ENCODE measurements at places on chromosomes 16 and 17.
A peak's percentile ranks its signal among the peaks of the same experiment; 100 is the strongest.

- no peak for DNase-seq
Observed at GRCh38 chr17:31256936-31257335, 40.1 kb downstream of the OMG start.

GRCh38 chr16:85491058-85491771, 121.9 kb upstream of the GSE1 start:
- peak; percentile 31 for DNase-seq

- peak; percentile 89 for DNase-seq
Observed at GRCh38 chr16:57084257-57084770, 8.1 kb upstream of the CPNE2 start.

DNA sequence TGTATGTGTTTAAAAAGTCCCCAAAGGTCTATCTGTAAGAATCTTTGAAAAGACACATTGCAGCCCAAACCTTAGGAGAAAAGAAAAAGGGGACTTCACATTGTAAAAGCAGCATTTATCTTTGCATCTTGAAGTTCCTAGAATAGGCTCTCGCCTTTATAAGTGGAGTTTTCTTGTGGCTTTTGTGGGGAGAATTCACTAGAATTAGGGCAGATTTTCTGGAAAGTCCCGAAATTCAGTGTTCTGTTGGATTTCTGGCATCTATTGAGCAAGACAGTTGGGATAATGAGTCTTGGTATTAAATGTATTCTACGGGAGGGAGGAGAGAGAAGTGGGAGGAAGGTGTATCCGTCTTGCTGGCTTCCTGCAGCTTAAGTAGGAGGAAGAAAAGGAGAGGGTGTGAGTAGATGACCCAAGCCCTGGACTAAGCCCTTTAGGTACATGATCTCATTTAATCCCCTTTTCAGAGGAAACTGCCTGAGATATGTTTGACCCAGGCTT, 62.6 kb downstream of the PRKCA start:
- peak; percentile 34 for DNase-seq

GRCh38 chr16:11372829-11373306, 27.6 kb downstream of the RMI2 start:
- DNase-seq = no peak

DNA sequence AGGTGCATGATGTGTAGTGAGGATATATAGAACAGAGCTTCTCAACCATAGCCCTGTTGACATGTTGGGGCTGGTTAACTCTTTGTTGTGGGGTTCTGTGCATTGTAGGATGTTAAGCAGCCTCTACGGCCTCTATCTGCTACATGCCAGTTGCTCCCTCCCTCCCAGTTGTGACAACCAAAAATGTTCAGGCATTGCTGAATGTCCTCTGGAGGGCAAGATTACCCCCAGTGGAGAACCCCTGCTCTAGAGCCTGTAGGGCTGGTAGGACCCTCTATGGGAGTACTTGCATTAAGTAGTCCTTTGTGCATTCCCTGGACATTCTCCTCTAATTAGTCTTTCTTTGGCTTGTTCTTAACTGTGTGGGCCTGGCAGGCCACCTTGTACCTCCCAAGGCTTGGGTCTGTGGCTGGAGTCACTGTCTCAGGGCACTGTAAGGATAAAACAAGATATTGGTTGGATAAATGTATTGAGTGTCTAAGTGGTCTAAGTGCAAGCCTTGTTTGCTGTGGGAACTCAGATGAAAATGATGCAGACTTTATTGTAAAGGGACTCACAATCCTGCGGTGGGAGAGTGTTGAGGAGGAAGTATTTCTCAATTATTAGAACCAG, 19.8 kb upstream of the MYO1D start:
- no peak for DNase-seq

Data from suppressor macrophage treated with lipopolysaccharide for 1 hour (primary cell).